Activated CD8-positive, alpha-beta T cell treated with anti-CD3 and anti-CD28 coated beads, Interleukin-2, amount 10 ng/mL, durations not matched to agents 7 days and 5 days (primary cell): ENCODE measurements at places on chromosomes 7 and 10. TPM values are rescaled to one million over a fixed set of nuclear protein-coding genes. Genes with fewer than 3 reads are reported as not detected.

DNA sequence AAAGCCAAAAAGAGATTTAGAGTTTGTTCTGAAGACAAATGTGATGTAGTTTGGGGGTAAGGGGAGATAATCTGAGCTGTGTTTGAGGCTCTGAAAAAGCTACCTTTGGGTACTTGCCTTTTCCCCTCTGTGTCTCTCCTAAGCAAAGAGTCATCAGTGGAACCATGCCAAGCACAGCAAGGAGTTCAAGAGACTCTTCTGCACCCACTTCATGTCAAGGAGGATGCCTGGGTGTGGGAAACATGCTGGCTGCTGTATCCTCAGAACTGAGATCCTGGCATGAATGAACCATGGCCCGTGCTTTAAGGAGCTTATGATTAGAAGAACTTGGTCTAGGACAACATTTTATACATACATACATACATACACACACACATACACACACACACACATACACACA is 142.9 kb downstream of the NOC3L start:
- no peak overlapping the region for H3K27ac ChIP-seq
- no peaks in the 10 kb centered on the region for H3K4me1 ChIP-seq
- no peaks in the 10 kb centered on the region for H3K27me3 ChIP-seq
- no peaks in the 10 kb centered on the region for H3K36me3 ChIP-seq
- no peak for DNase-seq

Gene VENTX
- total RNA-seq = not detected

DNA sequence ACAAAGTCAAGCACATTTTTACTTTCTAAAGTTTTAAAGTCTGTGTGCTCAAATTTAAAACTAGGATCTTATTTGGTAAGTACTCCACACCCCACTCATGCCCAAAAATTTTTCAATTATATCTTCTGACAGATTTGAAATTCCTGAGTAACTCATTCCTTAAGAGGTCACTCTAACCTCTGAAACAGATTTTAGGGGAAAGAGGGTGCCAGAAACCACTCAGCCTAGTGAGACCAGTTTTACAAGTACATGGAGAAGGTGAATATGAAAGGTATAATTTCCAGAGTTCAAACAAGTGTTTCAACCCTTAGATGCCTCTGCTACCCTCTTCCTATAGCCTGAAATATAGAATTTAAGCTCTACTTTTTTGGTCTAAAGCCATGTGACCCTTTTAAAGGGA is 79.2 kb downstream of the C7orf25 start:
- H3K36me3 ChIP-seq = no peaks in the 10 kb centered on the region
- H3K4me1 ChIP-seq = no peaks in the 10 kb centered on the region
- H3K27me3 ChIP-seq = peaks cover 8% of the 10 kb centered on the region

Gene NEUROG3
- total RNA-seq = not detected

DNA sequence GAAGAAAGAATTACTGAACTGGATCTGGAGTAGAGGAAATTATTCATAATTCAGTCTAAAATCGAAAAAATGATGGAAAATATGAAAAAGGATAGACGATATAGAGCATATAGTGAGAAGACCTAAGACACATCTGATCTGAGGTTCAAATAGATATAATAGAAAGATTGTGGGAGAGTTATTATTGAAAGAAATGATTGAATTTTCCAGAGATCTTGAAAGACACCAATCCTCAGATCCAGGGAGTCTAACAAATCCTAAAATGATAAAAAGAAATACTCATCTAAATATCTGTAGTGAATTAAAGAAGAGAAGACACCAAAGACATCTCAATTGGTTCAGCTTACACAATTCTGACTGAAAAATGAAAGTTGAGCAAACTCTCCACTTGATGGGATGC is 12.9 kb downstream of the TCAF1 start:
- H3K27me3 ChIP-seq = peaks cover 3% of the 10 kb centered on the region
- no peak overlapping the region for H3K27ac ChIP-seq
- no peak for DNase-seq
- no peak overlapping the region for H3K4me3 ChIP-seq
- H3K4me1 ChIP-seq = peaks cover 12% of the 10 kb centered on the region

- no peak overlapping the region for H3K27ac ChIP-seq
- H3K27me3 ChIP-seq = no peaks in the 10 kb centered on the region
- H3K4me3 ChIP-seq = no peak overlapping the region
These were observed 3.8 kb upstream of the KAT6B start for GRCh38 chr10:74822521-74823089.

GRCh38 chr7:38016567-38016966 is 96.1 kb downstream of the EPDR1 start:
- H3K36me3 ChIP-seq = no peaks in the 10 kb centered on the region
- no peak overlapping the region for H3K4me3 ChIP-seq
- no peaks in the 10 kb centered on the region for H3K27me3 ChIP-seq
- no peaks in the 10 kb centered on the region for H3K4me1 ChIP-seq
- no peak for DNase-seq

Gene LIPK
- not detected for total RNA-seq

Gene H2BK1
- 0.76 TPM for total RNA-seq

DNA sequence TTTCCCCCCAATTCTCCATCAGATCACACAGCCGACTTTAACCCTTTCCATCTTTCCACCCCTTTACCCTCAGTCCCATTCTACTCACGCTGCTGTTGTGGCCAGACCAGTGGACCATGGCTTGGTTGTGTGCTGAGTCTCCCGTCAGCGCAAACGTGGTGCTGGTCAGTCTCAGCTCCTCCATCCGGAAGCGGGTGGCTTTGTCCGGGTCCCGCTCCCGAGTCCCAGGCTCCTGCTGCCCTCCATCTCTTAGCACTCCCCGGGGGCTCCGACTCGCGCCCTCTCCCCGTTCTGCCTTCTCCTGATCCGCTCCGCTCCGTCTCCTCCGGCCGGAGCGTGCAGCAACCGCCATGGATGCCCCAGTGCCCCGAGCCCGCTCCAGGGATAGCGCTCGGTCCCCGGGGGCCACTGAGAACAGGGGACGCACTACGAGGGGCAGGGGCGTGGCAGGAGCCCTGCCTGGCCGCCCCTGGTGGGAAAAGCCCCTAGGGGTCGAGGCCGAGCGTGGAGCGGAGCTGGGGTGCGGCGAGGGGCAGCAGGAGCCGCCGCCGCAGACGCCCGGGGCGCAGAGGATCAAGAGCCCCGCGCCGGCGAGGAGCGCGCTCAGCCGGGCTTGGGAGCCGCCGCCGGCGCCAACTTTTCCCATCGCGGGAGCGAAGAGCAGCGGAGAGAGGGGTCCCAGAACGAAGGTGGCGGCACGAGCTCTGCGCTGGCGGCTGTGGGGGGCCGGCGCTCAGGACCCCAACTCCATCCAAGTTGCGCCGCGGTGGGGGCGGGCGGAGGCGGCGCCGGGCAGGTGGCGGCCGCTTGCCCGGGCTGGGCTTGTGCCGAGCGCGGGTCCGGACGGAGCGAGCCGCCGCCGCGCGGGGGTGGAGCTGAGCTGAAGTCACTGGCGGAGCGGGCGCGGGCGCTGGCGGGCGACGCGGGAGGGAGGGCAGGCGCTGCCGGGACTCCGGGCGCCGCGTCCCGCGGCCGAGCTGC is at the start of gene SORCS1:
SORCS1 (minus strand) TSS at position 826 of the 981 bp plus-strand sequence.
- no peak within 1 kb of the TSS for H3K27ac ChIP-seq
- H3K36me3 ChIP-seq = peaks cover 2% of the 10 kb centered on the region
- H3K27me3 ChIP-seq = peaks cover 11% of the 10 kb centered on the region
- H3K4me3 ChIP-seq = no peak within 1 kb of the TSS
- no peaks in the 10 kb centered on the region for H3K4me1 ChIP-seq
